Stimulated activated CD4-positive, alpha-beta T cell treated with anti-CD3 and anti-CD28 coated beads, Interleukin-1b, Interleukin-23, amount 100 ng/mL, for 1 hour (primary cell): ENCODE measurements at places on chromosomes 7 and 10.

DNA sequence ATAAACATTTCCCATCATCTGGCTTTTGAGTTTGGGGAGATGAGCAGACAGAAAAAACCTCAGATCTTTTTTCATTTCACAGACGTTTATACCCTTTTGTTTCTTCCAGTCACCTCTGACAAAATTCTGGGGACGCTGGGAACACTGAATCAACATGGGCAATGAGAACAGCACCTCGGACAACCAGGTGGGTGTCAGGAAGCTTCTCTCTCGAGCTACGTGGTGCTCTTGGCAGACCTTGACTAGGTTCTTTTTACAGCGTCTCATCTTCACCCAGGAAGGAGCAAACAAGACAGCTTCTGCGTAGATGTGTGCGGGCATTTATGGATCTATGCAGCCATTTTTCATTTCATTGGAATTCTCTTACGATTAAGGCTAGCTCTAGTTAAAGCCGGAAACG lies 32.9 kb downstream of the TACC2 start:
- no peak for DNase-seq

GRCh38 chr7:112136271-112137008 lies 69.8 kb downstream of the DOCK4 start:
- no peak for DNase-seq

- no peak for DNase-seq
These were observed 45.1 kb upstream of the ELMO1 start for GRCh38 chr7:37493810-37494209.

- no peak for DNase-seq
These were observed 13.2 kb downstream of the MKI67 start for GRCh38 chr10:128113026-128113425.

- DNase-seq = no peak
These were observed 178.2 kb upstream of the HPS1 start for GRCh38 chr10:98624963-98625362.

DNA sequence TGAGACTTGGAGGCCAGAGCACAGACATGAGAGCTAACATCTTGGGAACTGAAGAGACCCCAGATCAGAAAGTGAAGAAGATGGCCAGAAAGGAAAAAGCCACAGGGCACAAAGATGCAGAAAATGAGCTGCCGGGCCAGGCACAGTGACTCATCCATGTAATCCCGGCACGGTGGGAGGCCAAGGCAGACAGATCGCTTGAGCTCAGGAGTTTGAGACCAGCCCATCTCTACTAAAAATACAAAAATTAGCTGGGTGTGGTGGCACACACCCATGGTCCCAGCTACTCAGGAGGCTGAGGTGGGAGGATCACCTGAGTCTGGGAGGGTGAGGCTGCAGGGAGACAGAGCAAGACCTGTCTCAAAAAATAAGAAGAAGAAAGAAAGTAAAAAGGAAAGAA lies 81.4 kb upstream of the MGMT start:
- no peak for DNase-seq

GRCh38 chr10:44178281-44178680 lies 206.6 kb downstream of the CXCL12 start:
- DNase-seq = no peak

DNA sequence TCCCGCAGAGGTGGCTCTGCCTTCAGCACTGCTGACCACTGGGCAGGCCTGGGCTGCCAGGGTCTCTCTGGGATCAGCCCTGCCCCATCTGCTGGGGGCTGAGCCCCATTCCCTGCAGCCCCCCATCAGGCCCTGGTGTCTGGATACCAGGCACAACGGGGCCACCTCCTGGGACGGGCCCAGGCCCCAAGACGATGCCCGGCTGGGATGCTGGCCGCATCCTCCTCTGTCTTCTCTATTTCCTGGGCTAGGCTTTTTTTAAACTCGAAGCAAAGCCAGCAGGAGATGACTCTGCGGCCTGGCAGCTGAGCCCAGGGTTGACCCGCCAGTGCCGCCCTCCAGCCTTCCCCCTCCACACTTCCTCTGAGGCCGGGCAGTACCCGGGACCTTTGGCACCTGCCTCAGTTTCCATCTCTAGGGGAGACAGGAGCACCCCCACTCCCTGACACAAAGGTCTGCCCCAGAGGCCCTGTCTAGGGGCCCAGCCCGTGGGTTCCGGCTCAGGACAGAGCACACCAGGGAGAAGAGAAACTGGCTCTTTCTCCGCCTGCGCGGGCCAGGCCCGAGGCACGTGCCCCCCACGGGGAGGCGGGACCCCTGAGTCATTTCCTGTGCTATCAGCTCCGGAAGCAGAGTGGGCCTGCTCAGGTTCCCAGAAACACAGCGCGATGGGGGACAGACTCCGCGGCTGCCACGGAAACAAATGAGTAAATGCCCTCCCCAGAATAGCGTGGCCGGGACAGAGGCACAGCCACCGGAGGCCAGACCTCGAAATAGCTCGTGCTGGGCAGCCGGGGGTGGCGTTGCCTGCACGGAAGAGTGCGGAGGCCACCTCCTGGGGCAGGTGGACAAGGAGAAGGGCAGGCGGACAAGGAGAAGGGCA lies 84.6 kb upstream of the PDGFA start:
- peak; percentile 87 for DNase-seq

DNA sequence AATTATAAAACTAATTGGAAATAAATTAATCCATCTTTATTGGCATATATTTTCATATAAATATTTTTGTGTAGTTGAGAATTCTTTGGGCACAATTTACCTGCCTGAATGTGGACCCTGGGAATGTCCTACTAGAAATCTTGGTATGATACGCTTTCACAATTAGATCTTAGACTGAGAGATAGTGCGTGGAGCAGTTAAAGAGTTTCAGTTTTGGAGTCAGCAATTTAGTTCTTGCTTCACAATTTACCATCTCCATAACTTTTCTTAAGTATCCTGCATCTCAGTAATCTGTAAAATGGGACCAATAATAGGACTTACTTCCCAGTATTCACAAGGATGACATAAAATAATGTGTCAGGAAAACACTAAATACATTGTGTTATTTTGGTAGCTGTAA lies 2.0 kb downstream of the MTPN start:
- no peak for DNase-seq
